ENCODE measurements at places on chromosomes 4 and X.

DNA sequence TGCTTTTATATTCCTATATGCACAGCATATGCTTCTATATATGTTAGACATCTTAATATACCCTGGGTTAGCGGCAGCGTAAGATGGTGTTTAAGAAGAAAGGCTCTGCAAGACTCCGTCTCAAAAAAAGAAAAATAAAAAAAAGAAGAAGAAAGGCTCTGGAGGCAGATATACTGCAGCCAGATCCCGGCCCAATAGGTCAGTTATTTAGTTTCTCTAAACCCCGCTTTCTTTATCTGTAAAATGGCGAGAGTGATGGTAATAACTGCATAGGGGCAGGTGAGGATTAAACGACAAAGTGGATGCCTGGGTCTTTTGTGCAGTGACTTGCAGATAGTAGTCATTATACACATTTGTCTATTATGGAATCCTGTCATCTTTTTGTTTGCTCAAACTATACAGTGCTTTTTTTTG is 115.2 kb downstream of the NAA11 start:
- no peak for DNase-seq

- no peak for DNase-seq
Observed at GRCh38 chr4:71558248-71558647, 219.4 kb downstream of the SLC4A4 start.

- no peak for DNase-seq
Observed at GRCh38 chrX:52346174-52347165, 22.4 kb upstream of the XAGE2 start.

DNA sequence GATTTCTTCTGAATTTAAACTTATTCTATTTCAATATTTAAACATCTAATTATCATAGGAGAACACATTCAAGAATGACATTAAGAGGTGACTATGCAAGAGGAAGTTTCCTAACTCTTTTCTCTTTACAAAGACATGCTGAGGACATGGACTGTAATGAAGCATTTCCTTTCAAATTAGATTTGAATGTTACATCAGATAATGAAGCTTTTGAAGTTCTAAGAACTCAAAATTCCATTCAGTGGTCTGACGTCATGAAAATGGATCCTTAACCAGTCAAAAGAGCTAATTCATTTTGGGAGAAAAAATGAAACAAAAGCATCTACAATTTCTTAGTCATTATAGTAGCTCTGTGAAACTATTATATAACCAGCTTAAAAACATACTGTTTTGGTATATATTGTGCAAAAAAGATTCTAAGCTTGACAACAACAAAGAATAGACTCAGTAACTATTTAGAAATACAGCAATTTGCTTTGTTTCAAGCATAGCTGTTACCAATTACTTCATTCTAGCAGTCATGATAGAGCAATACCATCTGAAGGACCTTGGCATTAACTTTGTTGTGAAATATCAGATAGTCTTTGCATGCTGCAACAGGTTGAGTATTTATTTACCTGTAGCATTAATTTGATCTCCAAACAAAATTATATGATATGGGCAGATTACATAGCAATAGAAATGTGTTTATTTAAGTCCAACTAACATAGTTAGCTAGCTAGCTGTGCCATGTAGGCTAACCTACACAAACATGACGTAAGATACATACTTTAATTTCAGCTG is 13.7 kb upstream of the DTHD1 start:
- DNase-seq = no peak

DNA sequence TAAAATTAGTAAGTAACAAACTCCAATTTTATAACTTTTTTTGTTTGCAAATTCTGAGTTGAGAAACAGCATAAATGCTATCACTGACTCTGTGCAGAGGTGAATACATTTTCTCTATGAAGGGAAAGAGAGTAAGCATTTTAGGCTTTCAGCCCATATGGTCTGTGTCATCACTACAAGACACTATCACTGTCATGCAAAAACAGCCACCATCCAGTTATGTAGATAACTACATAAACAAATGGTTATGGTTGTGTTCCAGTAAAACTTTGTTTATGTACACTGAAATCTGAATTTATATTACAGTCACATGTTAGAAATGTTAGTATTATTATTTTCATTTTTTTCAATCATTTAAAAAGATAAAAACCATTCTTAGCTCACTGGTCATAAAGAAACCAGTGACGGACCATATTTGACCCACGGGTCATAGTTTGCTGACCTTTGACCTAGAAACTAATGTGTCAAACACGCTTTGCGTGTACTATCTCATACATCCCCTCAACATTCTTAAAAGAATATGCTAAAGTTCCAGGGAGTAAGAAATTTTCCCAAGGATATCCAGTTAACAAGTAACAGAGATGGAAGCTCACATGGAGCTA is 29.1 kb downstream of the RASGEF1B start:
- DNase-seq = no peak

- DNase-seq = no peak
Observed at GRCh38 chr4:133096972-133097371, 52.1 kb upstream of the PCDH10 start.

DNA sequence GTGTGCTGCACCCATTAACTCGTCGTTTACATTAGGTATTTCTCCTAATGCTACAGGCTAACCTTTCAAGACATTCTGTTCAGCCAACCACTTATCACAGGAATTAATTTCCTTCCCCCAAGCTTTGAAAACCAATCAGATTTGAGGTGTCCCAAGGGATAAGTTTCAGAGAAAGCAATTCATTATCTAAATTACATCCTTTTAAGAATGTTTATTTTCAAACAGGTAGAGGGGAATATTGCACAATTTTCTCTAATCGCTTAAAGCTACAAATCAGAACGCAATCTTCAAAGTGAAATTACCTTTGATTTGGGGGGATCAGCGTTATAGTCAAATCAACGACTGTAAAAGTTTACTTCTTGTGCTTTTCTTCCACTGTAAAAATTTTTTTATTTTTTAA is 1.6 kb downstream of the CLOCK start:
- no peak for DNase-seq

DNA sequence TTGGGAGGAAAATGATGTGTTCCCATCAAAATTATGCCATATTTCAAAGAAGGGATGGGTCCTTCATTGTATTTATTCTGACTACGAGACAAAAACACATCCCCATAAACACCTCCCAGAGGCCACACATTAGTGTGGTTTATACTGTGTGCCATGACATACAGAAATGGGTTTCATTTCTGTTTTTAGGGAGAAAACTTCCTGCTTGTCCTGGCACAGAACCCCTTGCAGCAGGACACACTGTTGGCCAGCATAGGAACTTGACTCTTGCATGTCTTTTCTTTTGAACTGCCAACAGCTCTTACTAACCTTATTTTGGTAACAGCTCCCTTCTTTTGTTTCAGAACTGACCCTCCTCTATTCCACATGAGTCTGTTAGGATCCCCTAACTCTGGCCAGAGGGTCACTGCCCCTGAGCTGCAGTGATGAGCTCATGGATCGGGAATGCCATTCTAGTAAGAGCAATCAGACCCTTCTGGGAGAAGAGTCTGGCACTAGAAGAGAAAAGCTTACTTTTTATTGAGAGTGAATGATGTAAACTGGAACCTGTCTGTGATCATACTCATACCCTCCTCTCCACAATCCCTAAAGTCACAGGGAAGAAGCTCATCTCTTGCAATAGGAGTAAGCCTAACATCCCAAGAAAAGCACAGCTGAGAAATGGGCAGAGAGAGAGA is 86.4 kb downstream of the SMIM20 start:
- no peak for DNase-seq

- no peak for DNase-seq
Observed at GRCh38 chr4:25113915-25114904, 46.0 kb downstream of the SEPSECS start.

DNA sequence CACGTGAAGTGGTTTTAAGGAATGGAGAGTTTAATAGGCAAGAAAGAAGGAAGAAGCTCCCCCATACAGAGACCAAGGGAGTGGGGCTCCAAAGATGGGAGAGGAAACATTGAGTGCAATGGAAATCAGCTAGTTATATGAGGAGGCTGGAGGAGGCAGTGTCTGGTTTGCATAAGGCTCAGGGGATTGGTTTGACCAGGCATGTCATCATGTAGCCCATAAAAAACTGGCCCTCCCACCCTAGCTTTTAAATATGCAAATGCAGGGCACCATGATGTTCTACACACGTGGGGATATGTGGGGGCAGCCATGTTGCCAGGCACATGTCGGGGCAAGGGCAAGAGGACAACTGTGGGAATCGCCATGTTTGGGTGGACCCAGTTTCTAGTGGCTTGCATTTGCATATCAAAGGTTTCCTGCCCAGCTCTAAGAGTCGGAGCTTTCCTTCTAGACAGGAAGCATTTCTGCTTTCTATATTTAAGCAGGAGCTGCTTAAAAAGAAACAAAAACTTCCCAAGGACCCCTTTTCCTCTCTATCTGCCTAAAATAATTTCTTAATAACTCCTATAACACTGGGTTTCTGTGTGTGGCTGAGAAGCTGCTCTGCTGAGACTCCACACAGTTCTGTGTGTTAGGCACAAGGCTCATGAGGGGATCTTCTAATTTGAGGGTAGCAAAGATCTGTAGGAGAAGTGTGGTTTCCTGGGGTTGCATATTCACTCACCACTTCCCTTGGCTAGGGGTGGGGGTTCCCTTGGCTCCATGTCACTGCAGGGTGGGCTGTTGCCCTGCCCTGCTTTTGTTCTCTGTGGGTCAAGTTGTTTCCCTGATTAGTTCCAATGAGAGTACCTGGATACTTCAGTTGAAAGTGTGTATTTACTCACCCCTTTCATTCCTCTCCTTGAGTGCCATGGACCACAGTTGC is 113.5 kb downstream of the VSIG4 start:
- DNase-seq = no peak

DNA sequence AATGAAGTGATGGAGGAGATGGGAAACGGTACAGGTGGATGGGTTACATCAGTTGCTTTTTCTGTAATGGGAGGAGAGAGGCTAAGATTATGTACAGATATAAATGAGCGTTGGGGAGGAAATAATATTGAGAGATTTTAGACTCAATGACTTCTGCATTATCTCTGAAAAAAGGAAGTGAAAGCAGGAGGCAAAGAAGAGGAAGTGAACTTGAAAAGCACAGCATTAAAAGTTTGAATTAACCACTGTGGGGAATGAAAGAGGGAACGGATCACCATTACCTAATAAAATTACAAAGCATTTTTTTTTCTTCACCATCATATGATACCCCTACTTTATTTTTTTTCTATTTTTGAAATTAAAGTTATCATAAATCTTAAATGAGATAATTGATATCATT is 1025.5 kb downstream of the RPA4 start:
- DNase-seq = no peak

GRCh38 chr4:27267339-27267969 is 406.8 kb downstream of the STIM2 start:
- no peak for DNase-seq

Measured in activated CD4-positive, alpha-beta T cell treated with anti-CD3 and anti-CD28 coated beads for 1 hour (primary cell).